ENCODE measurements at places on chromosomes 11 and 22.

DNA sequence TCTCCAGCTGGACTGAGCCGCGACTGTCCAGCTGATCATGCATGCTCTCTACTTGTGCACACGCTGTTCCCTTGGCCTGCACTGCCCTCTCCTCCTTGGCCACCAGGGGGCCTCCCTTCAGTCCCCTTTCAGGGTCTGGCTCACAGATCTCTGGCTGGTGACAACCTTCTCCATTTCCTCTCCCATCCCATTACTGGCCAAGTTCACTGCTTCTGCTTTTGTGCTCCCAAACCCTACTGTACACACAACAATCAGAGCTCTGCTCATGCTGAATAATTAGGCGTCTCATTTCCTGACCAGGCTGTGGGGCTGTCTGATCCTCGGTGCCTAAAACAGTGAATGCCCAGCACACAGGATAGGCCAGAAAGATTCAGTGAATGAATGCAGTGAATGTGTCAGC, 224.0 kb upstream of the NARS2 start:
- no peaks in the 10 kb centered on the region for H3K27me3 ChIP-seq
- DNase-seq = peak; percentile 86
- H3K27ac ChIP-seq = no peak overlapping the region
- peaks cover 27% of the 10 kb centered on the region for H3K36me3 ChIP-seq
- H3K4me1 ChIP-seq = peaks cover 18% of the 10 kb centered on the region
- H3K4me3 ChIP-seq = no peak overlapping the region

GRCh38 chr11:30788849-30789248, 202.7 kb upstream of the MPPED2 start:
- no peaks in the 10 kb centered on the region for H3K36me3 ChIP-seq
- H3K4me1 ChIP-seq = no peaks in the 10 kb centered on the region
- H3K4me3 ChIP-seq = no peak overlapping the region
- no peaks in the 10 kb centered on the region for H3K27me3 ChIP-seq
- DNase-seq = no peak

GRCh38 chr11:24925091-24925490, 428.2 kb downstream of the LUZP2 start:
- H3K27ac ChIP-seq = no peak overlapping the region
- H3K27me3 ChIP-seq = no peaks in the 10 kb centered on the region
- DNase-seq = no peak
- H3K4me1 ChIP-seq = no peaks in the 10 kb centered on the region

- DNase-seq = no peak
- no peak overlapping the region for H3K4me3 ChIP-seq
- H3K4me1 ChIP-seq = peaks cover 6% of the 10 kb centered on the region
Measured at GRCh38 chr11:75200051-75200450, 40.5 kb upstream of the TPBGL start.

- no peak for DNase-seq
- H3K4me3 ChIP-seq = no peak overlapping the region
- H3K27ac ChIP-seq = no peak overlapping the region
- H3K36me3 ChIP-seq = peaks cover 74% of the 10 kb centered on the region
Measured at GRCh38 chr22:46355996-46356471, 20.5 kb downstream of the TRMU start.

DNA sequence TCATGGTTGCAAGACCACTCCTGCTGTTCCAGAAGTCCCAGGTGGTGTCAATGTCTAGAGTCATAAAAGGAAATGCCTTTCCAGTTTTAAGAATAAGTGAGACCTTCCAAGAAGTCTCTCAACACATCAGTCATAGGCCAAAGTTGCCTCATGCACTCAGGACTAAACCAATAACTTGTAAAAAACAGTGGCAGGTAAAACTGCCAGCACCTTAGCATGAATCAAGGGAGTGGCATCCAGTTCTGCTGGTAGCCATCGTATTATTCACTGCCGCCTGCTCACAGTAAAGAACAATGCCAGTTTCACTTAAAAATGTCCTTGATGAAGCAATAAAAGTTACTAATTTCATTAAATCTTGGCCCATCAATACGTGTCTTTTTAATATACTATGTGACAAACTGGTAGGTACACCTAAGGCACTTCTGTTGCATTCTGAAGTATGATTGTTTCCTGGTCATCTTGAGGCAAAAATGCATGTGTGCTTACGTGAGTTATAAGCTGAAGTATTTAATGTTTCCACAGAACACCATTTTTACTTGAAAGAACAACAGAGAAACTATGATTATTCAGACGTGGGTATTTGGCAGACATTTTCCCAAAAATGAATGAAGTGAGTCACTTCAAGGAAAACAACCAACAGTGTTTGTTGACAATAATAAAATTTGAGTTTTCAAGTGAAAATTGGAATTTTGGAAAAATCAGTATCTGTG, 125.2 kb upstream of the SNX19 start:
- DNase-seq = peak; percentile 74
- no peak overlapping the region for H3K4me3 ChIP-seq
- H3K27me3 ChIP-seq = no peaks in the 10 kb centered on the region
- no peaks in the 10 kb centered on the region for H3K4me1 ChIP-seq
- H3K27ac ChIP-seq = no peak overlapping the region
- H3K36me3 ChIP-seq = no peaks in the 10 kb centered on the region

DNA sequence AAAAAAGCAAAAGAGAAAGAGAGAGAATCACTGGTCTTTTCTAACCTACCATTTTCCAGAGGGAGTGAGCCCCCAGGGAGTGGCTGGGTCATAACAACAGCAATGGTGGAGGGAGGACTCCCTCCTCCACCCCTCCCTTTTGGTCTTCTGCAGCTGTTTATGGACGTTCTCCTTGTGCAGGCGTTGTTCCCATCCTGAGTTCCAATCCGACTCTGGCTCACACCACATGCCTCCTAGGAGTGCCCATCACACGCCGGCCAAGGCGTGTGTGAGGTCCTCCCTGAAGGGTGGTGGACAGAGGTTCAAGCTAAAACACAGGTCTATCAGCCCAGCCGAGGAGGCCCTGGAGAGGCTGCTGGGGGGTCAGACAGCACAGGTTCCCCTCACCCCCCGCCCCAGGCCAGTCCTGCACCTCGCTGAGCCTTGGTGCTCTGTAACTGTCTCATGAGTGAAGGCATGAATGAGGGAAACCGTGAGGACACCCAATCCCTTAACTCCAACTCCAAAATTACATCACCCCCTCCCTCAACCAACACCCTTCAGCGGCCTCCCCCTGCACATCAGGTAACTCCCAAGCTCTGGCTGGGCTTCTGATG, 29.4 kb downstream of the IFT27 start:
- H3K4me3 ChIP-seq = peak overlapping the region; percentile 26
- H3K36me3 ChIP-seq = no peaks in the 10 kb centered on the region
- DNase-seq = no peak
- no peaks in the 10 kb centered on the region for H3K27me3 ChIP-seq

DNA sequence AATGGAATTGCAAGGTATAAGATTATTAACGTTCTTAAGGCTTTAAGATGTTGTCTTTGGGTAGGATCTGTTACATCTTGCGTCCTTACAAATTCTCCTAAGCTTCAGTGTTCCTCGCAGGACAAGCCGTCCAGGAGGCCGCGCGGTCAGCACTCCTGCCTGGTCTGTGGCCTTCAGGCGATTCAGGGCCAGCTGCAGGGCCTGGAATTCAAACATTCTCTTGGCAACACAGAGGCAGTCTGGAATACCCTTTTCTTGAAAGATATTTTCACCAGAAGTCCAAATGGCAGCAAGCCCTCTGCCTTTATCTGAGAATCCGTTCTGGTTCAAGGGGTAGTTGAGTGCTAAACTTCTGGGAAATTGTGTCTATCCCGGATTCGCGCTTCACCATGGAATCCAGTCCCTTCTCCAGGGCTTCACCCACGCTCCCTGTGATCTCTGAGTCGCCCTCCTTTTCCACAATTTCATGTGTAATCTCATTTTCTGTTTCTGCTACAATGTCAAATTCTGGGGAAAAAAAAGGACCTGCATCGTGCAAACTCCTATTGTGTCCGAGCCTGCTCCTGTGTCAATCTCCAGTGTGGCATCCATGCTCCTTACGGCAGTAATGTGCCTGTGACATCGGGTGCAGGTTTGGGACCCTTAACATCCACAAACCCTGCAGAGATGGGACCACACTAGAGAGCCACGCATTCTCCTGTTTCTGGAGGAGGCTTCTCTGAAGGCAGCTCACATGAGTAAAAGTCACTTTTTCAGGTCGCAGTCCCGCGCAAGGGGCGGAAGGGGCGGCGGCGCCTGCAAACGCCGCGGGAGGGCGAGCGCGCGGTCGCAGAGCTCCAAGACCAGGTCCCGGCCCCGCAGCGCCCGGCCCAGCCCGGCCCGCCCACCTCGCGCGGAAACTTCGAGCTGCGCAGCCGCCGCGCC, 25.4 kb upstream of the SORL1 start:
- H3K27ac ChIP-seq = no peak overlapping the region
- H3K36me3 ChIP-seq = no peaks in the 10 kb centered on the region
- DNase-seq = peak; percentile 72
- H3K4me3 ChIP-seq = peak overlapping the region; percentile 34
- H3K4me1 ChIP-seq = no peaks in the 10 kb centered on the region

GRCh38 chr11:46381819-46382645, 563 bp downstream of the MDK start:
- no peaks in the 10 kb centered on the region for H3K27me3 ChIP-seq
- H3K36me3 ChIP-seq = peaks cover 32% of the 10 kb centered on the region
- H3K27ac ChIP-seq = peak overlapping the region; percentile 90
- H3K4me1 ChIP-seq = peaks cover 17% of the 10 kb centered on the region
- DNase-seq = no peak
- peak overlapping the region; percentile 85 for H3K4me3 ChIP-seq

- no peak for DNase-seq
- H3K36me3 ChIP-seq = no peaks in the 10 kb centered on the region
- H3K4me3 ChIP-seq = no peak overlapping the region
- no peak overlapping the region for H3K27ac ChIP-seq
Measured at GRCh38 chr22:22478470-22478869, 30.1 kb downstream of the ZNF280B start.

DNA sequence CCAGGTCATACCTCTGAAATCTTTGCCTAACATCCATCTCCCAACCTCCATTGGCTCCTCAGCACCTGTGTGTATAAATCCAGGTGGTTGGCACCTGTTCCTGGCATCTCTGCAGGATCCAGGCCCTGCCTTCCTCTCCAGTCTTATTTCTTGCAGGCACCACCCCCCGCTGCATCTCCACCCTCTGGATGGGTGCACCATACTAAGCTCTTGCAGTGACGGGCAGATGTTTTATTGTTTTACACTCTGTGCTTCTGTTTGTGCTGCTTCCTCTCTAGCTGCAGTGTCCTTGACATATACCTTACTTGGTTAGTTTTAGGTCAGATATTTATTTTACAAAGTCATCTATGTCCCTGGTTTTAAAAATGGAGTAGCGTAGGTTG, 102.6 kb downstream of the TBC1D22A start:
- no peaks in the 10 kb centered on the region for H3K4me1 ChIP-seq
- DNase-seq = no peak
- H3K27ac ChIP-seq = no peak overlapping the region

GRCh38 chr11:128552783-128553661, 34.3 kb downstream of the ETS1 start:
- no peaks in the 10 kb centered on the region for H3K27me3 ChIP-seq
- no peak overlapping the region for H3K4me3 ChIP-seq
- H3K36me3 ChIP-seq = no peaks in the 10 kb centered on the region
- no peak overlapping the region for H3K27ac ChIP-seq
- peaks cover 21% of the 10 kb centered on the region for H3K4me1 ChIP-seq

DNA sequence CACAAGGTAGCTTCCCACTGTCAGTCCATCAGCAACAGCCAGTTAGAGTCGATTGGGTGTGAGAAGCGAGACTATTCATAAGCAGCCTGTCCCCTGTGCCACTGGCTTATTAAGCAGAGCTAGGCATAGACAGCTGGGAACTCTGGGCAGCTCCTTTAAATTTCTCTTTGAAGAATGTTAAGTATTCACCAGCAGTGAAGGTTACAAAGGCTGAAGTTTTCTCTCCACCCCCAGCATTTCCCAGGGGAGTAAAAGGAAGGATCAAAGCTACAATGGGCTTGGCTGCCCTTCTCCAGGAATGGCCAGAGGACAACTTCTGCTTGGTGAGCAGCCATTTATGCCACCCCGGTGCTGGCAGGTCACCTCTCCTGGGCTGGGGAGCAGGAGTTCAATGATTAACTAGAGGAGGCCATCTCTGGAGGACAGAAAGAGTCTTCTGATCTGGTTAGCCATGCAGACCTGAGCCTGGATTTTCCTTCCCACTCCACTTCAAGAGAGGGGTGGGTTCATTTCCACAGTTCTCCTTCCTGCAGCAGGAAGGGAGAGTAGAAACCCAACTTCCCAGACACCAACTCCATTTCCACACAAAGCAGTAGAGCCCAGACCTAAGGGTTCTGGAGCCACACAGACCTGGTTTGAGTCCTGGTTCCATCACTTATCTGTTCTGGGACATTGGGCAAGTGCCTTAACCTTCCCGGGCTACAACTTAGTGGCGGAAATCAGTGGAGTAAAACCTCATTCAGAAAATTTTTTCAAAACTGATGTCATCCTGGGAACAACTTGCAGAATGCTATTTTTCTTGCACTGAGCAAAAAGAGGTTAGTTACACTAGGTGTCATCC, 22.6 kb downstream of the POU2AF3 start:
- H3K27ac ChIP-seq = no peak overlapping the region
- no peaks in the 10 kb centered on the region for H3K27me3 ChIP-seq
- no peak overlapping the region for H3K4me3 ChIP-seq
- H3K4me1 ChIP-seq = peaks cover 20% of the 10 kb centered on the region
- DNase-seq = peak; percentile 70

DNA sequence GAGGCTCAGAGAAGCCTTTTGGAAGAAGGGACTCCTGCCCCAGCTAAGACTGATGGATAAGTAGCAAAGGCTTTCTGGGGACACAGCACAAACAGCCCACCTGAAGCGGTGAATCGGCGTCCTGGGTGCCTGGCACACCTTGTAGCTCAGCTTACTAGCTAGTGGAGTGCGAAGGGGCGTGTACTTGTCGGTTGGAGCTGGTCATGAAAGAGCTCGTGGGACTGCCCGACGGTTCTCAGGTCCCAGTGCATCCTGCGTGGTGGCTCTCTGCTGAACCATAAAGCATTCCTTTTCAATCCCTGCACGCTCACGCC, 690 bp upstream of the UVRAG start:
- peaks cover 19% of the 10 kb centered on the region for H3K4me1 ChIP-seq
- H3K36me3 ChIP-seq = no peaks in the 10 kb centered on the region
- no peak for DNase-seq

Measured in trophoblast cell (in vitro differentiated cells and primary cell).